ENCODE measurements at places on chromosomes 2 and 18.

GRCh38 chr2:213086050-213086449, 65.4 kb downstream of the IKZF2 start:
- no peak for DNase-seq

DNA sequence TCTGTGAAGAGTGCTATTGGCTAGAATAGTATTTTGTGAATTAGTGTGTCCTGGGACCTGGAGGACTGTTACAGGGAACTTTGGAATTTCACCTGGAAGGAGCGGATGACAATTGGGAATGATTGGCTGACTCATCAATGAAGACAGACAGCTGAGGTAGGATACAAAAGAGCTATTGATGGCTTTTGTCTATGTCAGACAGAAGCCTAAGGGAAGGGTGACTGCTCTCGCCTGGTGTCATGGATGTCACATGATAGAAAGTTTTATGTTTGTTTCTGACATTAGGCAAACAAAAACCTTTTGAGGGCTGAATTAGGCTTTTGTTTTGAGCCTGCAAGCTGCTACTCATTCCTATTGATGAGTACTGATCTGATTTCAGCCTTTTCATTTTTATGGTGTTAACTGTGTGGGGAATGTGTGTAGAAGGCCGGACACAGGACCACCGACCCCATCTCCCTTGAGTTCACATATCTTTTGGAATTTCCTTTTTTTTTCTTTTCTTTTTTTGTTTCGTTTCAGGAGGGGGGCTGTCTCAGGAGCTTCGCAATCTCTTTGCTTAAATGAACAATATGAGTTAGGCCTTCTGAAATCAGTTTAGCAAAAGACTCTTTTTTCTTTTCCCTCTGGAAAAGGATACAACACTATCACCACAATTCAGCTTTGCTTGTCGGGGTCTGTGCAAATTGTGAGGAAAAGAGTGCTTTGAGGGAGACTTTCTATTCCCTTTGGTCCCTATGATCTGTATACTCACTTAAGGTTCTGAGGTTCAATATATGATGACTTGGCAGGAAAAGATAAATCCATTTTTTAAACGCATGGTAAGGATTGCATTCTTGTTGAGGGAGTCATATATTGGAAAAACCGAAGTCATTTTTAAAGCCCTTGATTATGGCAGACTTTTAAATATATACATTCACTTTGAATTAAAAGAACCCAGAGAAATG, 207.9 kb upstream of the FIGN start:
- no peak for DNase-seq

- DNase-seq, result no peak
These were observed 47.2 kb downstream of the CDC42EP3 start for GRCh38 chr2:37623971-37624900.

- no peak for DNase-seq
These were observed 12.2 kb downstream of the DOK1 start for GRCh38 chr2:74566754-74567085.

DNA sequence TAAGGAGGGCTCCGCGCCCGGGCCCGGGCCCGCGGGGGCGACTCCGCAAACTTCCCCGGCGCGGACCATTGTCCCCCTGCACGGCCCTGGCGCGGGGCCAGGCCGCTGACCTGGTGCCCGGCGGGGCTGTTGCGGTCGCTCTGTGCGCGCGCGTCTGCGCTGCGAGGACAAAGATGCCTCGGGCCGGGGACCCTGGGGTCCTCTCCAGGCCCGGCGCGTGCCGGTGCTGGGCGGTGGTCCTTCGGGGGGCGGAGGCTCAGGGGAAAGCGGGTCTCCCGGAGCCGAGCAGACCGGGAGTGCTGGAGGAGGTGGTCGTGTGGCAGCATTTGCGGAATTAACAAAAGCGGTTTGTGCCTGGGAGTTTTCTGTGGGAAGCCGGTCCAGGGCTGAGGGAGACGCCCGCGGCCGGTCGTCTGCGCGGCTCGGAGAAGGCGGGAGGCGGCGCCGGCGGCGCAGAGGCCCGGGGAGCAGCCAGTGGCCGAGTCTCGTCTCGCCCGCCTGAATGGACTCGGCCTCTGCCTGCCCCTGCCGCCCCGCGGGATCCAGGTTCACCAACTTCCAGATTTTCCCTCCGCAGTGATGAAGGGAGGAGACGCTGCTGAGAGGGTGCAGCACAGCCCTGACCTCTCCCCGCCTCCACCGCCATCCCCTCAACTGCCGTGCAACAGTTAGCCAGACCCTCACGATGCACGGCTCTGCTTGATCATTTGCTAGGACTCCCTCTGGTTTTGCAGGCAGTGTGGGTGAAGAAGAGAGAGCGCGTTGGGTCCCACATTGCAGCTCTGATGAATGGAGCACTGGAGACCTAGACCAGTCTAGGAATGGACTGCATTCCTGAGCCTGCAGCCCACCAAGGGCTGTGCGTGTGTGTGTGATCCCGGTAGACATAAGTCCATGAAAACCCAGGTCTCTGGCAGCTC, 705 bp downstream of the EFR3B start:
- DNase-seq, result no peak

DNA sequence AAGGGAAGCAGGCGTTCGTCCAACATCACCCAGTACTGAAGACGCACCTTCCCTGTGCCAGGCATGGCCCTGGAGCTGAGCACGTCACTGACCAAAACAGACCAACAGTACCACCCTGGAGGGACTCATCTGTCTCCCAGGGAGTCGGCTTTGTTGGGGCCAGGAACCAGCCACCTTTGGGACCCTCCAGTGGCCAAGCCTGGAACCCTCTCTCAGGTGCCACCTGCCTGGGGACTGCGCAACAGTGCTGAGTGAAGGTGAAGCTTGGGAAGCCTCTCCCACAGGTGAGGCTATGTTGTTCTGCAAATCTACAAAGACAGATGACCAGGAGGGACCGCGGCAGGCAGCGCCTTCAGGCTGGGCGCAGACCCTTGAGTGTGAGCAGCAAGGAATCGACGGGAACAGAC, 91.4 kb upstream of the OTOS start:
- no peak for DNase-seq

DNA sequence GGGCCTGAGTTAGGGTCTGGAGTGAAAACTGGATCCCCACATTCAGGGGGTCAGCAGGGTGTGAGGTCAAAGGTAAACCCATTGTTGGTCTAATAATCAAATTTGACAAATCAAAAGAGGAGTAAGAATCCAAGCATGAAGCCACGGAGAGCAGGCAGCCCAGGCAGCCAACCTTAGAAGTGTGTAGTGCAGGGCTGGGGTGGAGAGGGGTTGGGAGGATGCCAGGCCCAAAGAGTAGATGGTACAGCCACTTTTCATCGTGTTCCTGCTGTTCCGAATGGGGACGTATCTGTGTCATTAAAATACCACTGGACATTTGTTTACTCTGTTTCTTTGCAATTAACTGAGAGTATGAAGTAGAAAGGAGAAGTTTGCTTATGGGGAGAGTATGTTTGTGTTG, 16.5 kb upstream of the SPTBN1 start:
- DNase-seq, result no peak

- DNase-seq, result no peak
These were observed 477 bp downstream of the ACVR1 start for GRCh38 chr2:157875641-157876065.

DNA sequence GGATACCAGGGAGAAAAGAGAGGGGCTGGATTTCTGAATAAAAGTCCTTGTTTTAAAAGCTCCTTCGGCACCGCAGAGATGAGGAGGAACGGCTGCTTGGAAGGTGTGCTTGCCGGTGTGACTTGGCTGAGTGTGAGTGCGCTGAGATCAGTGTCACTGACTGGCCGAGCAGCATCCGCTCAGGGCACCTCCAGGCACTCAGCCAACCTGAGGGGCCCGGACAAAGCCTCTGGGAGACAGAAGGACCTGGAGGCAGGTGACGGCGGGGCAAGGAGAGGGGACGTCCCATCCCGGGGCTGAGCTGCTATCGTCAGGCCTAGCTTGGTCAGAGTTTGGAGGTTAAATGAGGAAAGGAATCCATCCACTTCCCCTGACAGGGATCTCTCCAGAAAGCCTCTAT, 16.8 kb upstream of the ALLC start:
- DNase-seq, result no peak

DNA sequence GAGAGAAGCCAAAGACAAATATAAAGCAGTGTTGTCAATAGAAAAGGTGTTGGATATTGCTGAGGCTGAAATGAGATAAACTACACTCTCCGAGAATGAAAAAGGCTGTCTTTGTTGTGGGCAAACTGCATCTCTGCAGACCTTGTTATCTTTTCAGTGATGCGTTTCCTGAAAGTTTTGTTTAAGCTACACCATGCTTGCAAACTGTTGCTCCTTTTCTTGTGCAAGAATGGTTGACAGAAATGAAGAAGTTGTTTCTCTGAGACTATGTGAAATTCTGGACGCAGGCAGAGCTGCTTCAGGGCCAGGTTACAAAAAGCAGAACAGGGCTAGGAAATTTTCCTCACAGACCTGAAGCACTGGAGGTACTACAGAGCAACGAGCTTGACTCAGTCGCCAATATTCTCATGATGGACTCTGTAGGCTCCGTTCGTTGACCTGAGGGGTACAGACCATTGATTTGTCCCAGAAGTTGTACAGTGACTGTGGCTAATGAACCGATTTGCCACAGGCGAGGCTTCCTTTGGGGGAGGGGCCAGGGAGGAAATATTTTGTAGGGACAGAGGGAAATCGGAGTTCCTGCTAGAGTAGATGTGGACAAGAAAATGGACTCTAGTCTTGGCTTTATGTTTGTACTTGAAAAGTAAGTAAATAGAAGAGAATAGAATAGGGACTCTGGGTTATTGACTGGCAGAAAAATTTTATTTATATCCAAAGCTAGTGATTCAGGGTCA, 3.5 kb upstream of the ATL2 start:
- DNase-seq, result no peak

DNA sequence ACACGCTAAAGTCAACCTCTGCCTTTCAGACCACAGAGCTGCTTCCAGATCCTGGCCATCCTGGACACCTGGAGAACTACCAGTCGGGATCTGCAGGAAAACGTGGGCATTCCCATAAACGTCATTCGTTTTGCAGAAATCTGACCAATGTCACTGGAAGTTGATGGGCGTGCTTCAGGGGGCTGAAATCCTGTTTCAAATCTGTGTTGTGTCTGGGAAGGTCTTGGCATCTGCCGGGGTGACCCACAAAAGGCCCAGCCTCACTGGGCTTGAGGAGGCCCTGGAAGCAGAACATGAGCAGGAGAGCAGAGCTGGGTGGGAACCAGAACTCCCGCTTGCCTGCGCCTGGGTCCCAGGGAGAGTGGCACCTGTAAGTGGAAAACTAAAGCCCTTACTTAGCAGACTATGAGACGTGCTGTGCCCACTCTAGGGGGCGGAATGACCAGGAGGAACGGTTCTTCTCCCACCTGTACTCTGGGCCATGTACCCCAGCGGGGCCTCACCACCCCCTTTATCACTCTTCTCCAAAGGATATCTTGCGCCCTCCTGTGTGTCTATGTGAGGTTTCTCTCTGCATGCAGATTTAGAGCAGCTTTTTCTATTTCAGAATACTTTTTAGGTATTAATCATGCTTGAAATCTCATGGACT, 200.9 kb downstream of the FAM210A start:
- DNase-seq, result no peak

DNA sequence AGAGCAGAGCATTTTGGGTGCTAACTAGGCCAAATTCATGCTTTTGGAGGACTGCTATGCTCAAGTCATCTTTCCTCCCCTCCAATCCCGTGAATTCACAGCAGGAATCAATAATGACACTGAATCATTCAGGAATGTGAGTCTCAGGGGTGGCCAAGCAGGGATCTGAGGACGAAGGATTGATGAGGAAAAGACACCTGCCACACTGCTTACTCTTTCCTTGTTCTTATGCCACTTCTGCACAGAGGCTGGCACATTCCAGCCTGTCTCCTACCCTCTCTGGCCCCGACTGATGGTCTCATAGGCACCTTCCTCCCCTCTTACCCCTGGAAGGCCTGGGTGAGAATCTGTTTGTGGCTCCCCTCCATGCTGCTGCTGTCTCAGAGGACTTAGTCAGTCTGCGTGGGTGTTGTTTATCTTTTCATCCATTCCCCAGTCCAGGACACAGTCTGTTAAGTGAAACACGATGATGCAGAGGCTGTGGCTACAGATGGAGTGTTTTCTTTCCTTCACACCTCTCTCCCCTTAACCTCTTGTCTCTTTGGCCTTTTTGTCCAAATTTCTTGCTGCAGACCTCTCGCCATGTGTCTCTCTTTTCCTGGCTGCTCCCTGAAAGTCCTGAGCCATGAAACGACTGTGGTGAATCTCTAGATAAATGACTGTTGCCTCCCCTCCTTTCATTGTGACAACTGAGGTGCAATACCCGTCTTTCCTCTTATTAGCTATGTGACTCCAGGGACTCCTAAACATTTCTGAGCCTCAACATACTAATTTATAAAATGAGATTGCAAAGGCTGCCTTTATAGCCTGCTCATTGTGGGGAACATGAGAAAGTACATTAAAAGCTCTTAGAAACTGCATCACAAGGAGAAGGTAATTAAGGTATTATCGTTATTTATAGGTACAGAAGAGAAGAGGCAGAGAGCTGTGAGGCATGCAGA, 86.9 kb downstream of the RDH14 start:
- DNase-seq, result no peak

DNA sequence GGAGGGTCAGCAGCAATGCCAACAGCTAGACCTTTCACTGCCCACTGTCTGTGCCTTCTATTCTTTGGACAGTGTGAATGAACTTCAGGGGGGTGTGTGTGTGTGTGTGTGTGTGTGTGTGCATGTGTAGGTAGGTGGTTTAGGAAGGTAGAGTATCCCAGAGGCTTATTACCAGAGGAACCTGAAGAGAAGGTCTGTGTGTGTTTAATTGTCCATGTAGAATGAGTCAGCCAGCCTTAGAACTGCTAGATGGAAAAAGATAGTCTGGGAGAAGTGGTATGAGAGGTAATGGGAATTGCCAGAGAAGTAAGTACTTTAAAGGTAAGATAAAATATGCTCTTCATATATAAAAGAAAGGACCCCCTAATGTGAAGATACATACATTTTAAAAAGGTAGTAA, 522.2 kb downstream of the PIK3C3 start:
- DNase-seq, result no peak

GRCh38 chr2:240387669-240388358, 47.6 kb upstream of the GPC1 start:
- DNase-seq, result no peak

- DNase-seq, result no peak
These were observed 141.2 kb downstream of the PMAIP1 start for GRCh38 chr18:60040971-60041370.

- no peak for DNase-seq
These were observed 42.1 kb upstream of the LAPTM4A start for GRCh38 chr2:20093263-20094141.

DNA sequence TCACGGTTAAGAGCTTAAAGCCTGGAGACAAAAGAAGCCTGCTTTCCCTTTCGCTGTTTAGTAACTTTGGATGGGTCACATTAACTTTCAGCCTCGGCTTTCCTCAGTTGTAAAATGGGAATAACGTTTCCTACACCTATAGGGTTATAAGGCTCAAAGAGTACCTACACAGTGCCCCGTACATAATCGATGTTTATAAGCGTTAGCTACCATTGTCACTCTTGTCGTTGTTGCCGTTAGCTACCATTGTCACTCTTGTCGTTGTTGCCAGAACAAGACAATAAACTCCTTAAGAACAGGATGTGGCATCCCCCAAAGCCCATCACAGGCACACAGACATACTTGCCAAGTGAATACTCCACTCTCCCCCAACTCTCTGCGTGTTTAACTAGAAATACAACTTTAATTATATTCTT, 901 bp upstream of the MFSD6 start:
- no peak for DNase-seq

- no peak for DNase-seq
These were observed 601.0 kb downstream of the XIRP2 start for GRCh38 chr2:167489325-167489724.

GRCh38 chr2:3656762-3657721, 958 bp upstream of the ALLC start:
- no peak for DNase-seq

GRCh38 chr2:37427241-37427640, 82.8 kb downstream of the QPCT start:
- DNase-seq, result no peak

GRCh38 chr2:53087262-53087873, 680.2 kb upstream of the CHAC2 start:
- DNase-seq, result no peak

Data from stimulated activated CD4-positive, alpha-beta T cell treated with anti-CD3 and anti-CD28 coated beads, Interleukin-1b, Interleukin-23, amount 100 ng/mL, for 24 hours (primary cell).